ENCODE measurements at places on chromosomes 16 and 17.

DNA sequence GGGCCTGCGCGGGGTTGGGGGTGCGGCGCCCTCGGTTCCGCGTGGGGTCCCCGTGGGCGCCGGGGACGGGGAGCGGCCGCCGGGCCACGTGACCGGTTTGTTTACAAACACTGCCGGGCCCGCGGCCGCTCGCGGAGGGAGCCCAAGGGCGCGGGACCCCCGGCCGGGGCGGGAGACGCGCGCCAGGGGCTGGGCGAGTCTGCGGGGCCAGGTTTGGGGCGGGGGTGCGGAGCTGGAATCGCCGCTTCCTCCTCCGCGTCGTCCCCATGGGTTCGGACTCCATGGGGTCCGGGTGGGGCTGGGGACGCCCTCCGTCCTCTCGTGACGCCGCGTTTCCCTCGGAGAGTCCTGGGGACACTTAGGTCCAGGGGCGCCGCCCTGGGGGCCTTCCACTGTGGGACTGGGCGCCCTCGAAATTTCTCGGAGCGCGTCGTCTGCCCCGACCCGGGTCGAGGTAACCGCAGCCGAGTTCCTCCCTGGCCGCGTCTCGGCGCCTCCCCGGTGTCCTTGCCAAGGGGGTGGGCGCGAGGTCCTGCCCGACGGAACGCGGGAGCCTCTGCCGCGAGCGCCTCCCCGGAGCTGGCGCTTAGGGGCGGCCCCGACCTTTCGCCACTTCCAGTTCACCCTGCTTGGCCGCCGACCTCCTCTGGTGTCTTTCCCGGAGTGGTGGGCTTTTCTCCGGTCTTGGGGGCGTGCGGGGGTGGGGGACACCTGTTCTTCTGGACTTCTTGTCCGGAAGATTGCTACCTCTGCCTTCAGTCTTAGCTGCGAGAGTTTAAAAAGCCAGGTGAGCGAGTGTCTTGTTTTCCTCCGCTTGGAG is 684 bp downstream of the YPEL2 start:
- no peak for DNase-seq

GRCh38 chr17:596287-596686 is 118.4 kb downstream of the VPS53 start:
- no peak for DNase-seq

DNA sequence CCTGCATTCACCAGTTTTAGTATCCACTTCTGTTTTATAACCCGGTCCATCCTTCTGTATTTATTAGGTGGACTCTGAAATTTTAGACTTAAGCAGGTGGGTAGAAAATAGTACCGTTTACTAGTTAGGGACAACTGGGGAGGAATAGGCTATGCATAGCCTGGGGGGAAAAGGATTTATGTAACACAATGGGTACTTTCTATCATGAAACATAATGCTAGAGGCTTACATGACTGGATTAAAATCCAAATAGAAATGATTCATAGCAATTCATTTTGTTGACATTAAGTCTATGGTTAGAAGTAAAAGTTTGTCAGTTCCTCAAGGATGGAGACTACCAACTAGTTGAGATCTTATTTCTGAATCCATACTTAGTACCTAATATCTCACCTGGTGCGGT is 18.6 kb downstream of the GAN start:
- DNase-seq = no peak

- no peak for DNase-seq
Measured at GRCh38 chr16:88793251-88793954, 8.4 kb upstream of the PIEZO1 start.

GRCh38 chr17:67920212-67920611 is 76.1 kb downstream of the C17orf58 start:
- no peak for DNase-seq

DNA sequence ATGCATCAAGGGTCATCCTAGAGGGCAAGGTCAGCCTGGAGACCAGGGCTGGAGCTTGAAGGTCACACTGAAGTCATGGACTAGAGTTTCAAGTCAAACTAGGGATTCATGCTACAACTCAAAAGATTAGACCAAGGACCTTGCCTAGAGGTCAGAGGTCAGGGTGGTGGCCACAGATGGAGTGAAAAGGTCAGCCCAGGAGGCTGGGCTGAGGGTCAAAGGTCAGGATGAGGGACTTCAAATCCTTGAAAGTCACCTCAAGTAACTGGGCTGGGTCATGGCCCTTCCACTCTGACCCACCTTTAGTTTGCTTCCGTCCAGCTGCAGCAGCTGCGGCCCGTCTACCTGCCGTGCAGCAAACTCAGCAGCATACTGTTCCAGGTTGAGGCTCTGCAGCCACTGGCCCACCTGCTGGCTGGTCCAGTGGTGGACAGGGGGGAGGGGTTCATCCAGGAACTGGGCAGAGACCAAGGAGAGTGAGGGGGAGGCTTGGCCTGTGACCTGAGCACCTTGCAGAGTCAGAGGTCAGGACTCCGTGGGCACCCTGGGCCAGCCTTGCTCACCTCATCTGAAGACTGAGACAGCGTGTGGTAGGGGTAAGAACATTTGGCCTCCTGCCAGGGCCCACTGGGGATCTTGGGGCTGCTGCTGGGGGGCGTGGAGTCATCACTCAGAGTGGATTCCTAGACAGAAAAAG is 16.2 kb downstream of the SAMD14 start:
- DNase-seq = no peak

DNA sequence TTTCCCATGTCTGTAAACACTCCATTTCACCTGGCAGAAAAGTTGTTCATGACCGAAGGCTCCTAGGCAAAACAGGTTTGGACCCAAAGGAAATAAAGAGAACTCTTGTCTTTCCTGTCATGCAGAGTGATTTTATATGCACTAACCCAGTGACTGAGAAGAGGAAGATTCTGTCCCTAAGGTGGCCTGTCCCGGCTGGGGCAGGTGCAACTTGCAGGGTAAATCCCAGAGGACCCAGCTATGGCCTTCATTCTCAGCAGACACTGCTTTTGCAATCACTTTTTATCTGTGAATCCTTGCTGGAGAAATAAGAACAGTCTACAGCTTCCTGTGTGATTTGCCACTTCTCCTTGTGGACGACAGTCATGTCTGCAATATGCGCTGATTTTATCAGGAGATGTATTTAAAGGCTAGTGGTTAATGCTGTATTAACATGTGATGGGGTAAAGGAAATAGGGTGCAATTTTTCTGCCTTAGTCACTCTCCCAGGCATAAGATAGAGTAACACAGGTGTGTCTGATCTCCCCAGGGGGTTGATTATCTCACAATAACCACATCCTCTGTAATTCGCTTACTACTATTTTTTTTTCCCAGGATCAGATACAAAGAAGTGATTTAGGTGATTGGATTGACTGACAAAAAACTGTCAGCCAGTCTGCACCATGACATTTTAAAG is 696.8 kb upstream of the SOX9 start:
- DNase-seq = no peak

DNA sequence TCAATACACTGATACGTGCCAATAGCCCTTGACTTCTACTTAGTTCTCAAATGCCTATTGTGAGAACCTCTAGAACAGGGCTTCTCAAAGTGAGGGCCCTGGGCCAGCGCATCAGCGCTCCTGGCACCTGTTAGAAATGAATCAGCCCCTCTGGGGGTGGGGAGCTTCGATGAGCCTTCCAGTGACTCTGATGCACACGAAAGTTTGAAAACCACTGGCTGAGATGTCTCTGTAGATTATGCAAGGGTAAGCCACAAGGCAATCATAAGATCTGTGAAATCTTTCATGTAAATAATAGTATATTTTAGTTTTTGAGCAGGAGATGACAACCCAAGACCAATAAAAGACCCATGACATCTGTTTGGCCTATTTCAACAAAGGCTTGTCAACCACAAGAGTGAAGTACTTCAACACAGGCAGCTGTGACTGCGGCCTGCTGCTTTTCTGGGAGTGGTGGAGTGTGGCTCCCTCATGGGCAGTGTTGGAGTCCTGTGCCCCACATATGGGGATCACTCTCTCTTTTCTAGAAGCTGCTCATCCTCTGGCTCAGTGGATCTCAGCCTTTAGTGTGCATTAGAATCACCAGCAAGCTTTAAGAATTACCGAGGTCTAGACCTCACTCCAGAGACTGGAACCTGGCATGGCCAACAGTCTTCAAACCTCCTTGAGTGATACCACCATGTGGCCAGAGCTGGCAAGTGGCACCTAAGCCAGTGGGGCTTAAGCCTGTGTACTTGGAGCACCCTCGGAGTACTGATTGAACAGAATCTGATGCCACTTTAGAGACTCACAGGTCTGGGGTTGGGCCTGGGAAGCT is 5.8 kb downstream of the MTHFSD start:
- no peak for DNase-seq

DNA sequence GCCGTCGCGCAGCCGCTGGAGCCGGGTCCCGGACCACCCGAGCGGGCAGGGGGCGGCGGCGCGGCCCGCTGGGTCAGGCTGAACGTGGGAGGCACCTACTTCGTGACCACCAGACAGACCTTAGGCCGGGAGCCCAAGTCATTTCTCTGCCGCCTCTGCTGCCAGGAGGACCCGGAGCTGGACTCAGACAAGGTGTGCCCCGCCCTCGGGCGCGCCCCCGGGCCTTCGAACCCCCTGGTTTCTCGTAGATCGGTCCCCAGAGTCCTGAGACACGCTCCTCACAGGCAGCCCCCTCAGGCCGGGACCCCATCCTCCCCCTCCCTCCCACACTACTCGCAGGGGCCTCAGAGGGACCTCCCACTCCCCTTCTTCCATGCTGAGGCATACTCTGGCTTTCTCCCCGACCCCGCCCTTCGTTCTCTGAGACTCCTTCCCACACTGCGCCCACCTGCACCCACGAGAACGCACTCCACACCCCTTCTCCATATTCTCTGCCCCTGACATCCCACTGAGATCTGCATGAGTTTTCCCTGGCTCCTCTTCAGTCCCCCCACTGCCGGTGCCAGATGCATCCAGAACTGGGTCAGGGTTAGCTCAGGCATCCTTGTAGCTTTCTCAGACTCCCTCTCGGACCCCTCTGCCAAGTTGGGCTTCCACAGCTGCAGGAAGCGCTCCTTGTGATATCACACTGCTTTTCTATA is 523 bp downstream of the KCTD2 start:
- DNase-seq = no peak

- no peak for DNase-seq
Measured at GRCh38 chr17:39627047-39627711, 427 bp downstream of the PPP1R1B start.

GRCh38 chr17:74383141-74383540 is 15.8 kb downstream of the GPR142 start:
- no peak for DNase-seq

GRCh38 chr16:60432472-60432871 is 1603.8 kb downstream of the CDH8 start:
- no peak for DNase-seq

GRCh38 chr16:25501530-25502255 is 190.1 kb upstream of the HS3ST4 start:
- DNase-seq = no peak

DNA sequence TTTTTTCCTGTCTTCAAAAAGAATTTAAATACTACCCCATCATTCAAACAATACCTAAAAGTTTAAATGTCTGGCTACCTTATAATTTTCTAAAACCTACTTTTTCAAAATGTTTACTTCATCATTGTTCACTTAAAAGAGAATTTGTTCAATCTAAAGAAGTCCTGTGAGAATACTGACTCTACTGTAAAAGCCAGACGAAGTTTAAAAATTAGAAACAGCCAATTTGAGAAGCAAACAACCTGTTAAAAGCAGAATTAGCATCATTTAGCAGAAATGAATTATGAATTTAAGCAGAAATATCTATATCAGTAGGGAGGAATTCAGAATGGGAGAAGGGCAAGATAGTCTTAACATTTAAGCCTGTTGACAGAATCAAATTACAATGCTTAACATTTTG is 2.1 kb downstream of the SKA2 start:
- DNase-seq = no peak
